ENCODE measurements at places on chromosomes 5 and 9.

GRCh38 chr9:33249983-33250382 lies 10.0 kb downstream of the SPINK4 start:
- no peak for DNase-seq

- no peak for DNase-seq
Measured at GRCh38 chr9:71669284-71669995, 98.9 kb downstream of the CEMIP2 start.

GRCh38 chr9:111356481-111357244 lies 26.6 kb upstream of the OR2K2 start:
- DNase-seq = no peak

GRCh38 chr9:91174772-91175171 lies 186.9 kb downstream of the AUH start:
- no peak for DNase-seq

Data from stimulated activated CD8-positive, alpha-beta memory T cell treated with anti-CD3 and anti-CD28 coated beads, Interleukin-4, amount 100 ng/mL, for 48 hours (primary cell).